ENCODE measurements at places on chromosomes 11 and 22.

GRCh38 chr11:116454020-116454645 lies 318.7 kb downstream of the BUD13 start:
- H3K36me3 ChIP-seq: peaks cover 7% of the 10 kb centered on the region
- peaks cover 2% of the 10 kb centered on the region for H3K27me3 ChIP-seq
- H3K27ac ChIP-seq: no peak overlapping the region
- peaks cover 45% of the 10 kb centered on the region for H3K4me1 ChIP-seq
- DNase-seq: peak; percentile 64

- H3K36me3 ChIP-seq: no peaks in the 10 kb centered on the region
- H3K27me3 ChIP-seq: peaks cover 2% of the 10 kb centered on the region
- H3K4me3 ChIP-seq: no peak overlapping the region
- no peak for DNase-seq
- H3K27ac ChIP-seq: peak overlapping the region; percentile 17
Observed at GRCh38 chr11:79102840-79103239, 338.0 kb downstream of the TENM4 start.

DNA sequence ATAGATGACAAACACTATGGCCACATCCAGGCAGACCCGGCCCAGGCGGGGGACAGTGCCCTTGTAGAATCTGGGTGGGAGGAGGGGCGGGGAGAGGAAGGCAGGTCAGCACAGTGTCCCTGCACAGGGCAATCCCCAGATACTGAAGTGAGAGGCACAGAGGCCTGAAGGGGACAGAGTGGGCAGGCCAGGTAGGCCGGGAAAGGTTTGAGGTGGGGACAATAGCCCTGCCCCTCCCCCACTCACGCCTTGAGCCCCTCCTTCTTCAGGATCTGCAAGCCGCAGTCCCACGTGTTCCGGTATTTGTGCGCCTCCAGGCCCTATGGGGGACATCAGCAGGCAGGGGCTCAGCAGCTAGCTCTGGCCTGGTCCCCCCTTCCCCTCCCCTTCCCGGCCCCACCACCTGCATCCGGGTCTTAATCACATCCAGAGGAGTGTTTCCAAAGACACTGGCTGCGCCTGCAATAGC lies 2.3 kb downstream of the SLC25A1 start:
- DNase-seq: peak; percentile 26
- peaks cover 50% of the 10 kb centered on the region for H3K4me1 ChIP-seq
- no peaks in the 10 kb centered on the region for H3K36me3 ChIP-seq
- peak overlapping the region; percentile 77 for H3K4me3 ChIP-seq

GRCh38 chr11:94925422-94926270 lies 47.7 kb downstream of the CWC15 start:
- H3K36me3 ChIP-seq: no peaks in the 10 kb centered on the region
- peak overlapping the region; percentile 19 for H3K27ac ChIP-seq
- H3K4me1 ChIP-seq: peaks cover 38% of the 10 kb centered on the region
- peaks cover 3% of the 10 kb centered on the region for H3K27me3 ChIP-seq
- DNase-seq: no peak

Data from nephron progenitor cell (in vitro differentiated cells).